Ovary (tissue), 10 donors: ENCODE measurements at places on chromosomes 16 and 17. TPM values are rescaled to one million over a fixed set of nuclear protein-coding genes. Genes with fewer than 3 reads are reported as not detected.

DNA sequence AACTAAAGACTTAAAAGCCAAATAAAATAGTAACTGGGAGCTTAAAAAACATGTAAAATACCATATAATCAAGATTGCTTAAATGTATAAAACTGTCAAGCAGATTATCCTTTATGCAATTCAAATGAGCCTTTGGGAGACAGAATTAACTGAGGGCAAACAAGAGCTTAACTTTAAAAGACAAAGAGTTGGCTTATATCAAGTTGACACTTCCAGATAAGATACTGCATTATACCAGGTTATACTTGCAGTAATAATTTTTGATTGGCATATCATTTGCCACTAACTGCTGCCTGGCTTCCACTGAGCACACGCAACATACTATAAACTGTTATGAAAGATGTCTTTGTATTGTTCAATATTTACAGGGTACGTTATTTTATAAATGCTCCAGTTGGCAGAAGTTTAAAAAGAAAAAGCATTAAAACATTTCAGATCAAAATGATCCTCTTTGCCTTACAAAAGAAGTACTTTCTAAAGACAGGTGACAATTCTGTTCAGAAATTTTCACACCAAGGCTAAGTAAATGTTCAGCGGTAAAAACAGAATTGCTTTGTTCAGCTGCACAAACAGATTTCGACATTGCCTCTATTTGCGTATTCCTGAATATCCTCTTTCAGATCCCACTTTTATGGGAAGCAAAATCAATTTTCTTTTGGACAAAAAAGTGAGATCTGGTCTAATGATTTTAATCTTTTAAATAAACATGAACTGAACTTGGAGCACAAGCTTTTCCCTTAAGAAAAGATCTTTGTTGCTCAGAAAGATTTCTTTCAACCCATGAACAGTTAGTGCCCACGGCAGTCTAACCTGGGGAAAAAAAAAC is 50.7 kb downstream of the TOX3 start:
- H3K36me3 ChIP-seq, result no peaks in the 10 kb centered on the region
- H3K4me1 ChIP-seq, result no peaks in the 10 kb centered on the region
- no peaks in the 10 kb centered on the region for H3K27me3 ChIP-seq
- no peak overlapping the region for H3K27ac ChIP-seq

- H3K27me3 ChIP-seq, result no peaks in the 10 kb centered on the region
- no peaks in the 10 kb centered on the region for H3K4me1 ChIP-seq
- H3K36me3 ChIP-seq, result no peaks in the 10 kb centered on the region
- H3K4me3 ChIP-seq, result no peak overlapping the region
- no peak for DNase-seq
- no peak overlapping the region for H3K27ac ChIP-seq
Observed at GRCh38 chr16:17635183-17635582, 164.4 kb upstream of the XYLT1 start.

DNA sequence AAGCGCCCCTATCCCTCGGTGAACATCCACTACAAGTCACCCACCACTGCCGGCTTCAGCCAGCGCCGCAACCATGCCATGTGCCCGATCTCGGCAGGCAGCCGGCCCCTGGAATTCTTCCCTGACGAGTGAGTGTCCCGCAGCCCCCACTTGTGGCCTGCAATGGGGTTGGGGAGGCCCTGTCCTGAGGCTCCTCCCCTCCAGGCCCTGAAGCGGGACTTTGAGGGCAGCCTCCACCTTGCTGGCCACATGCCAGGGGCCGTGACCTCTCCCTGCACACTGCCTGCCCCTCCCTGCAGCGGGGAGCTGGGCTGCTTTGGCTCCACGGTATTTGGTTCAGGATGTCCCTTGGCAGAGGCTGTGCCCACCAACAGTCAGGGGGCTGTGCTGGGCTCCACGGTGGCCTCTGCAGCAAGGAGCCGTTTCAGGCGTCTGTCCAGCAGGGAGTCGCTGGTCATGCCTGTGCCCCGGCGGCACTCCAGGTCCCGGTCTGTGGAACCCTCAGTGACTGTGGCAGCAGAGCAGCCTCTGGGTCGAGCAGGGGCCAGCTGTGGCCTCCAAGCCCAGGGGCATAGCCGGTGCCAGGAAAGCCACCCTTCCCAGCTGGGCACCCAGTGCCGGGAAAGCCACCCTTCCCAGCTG is 8.3 kb downstream of the NME3 start:
- H3K4me1 ChIP-seq, result no peaks in the 10 kb centered on the region
- no peaks in the 10 kb centered on the region for H3K27me3 ChIP-seq
- peak; percentile 37 for DNase-seq

- no peaks in the 10 kb centered on the region for H3K36me3 ChIP-seq
- H3K4me3 ChIP-seq, result peak overlapping the region; percentile 5
- DNase-seq, result peak; percentile 65
- no peak overlapping the region for H3K27ac ChIP-seq
Observed at GRCh38 chr17:8109661-8110455, 8.5 kb downstream of the ALOXE3 start.

DNA sequence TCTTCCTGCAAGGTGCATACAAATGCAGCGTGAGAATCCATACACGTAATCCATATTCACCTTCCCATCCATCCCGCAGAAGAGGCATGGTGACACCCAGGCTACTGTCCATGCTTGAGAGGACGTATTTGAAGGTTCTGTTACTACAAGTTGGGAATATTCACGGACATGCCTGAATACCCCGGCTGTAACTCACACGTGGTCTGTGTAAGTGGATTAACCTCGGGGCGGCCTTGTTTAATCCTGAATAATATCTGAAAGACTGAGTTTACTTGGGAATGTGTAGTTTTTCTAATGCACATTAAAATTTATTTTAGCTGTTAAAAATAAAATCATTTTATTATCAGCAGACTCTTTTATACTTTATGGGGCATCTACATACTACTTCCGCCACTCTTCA is 13.1 kb downstream of the CPSF4L start:
- H3K4me3 ChIP-seq, result no peak overlapping the region
- H3K27me3 ChIP-seq, result no peaks in the 10 kb centered on the region
- H3K4me1 ChIP-seq, result no peaks in the 10 kb centered on the region
- H3K27ac ChIP-seq, result no peak overlapping the region
- DNase-seq, result no peak
- no peaks in the 10 kb centered on the region for H3K36me3 ChIP-seq

- no peaks in the 10 kb centered on the region for H3K27me3 ChIP-seq
- H3K4me1 ChIP-seq, result peaks cover 2% of the 10 kb centered on the region
- no peak overlapping the region for H3K4me3 ChIP-seq
- no peaks in the 10 kb centered on the region for H3K36me3 ChIP-seq
- DNase-seq, result no peak
- H3K27ac ChIP-seq, result peak overlapping the region; percentile 66
Observed at GRCh38 chr17:50186661-50187393, 14.6 kb downstream of the COL1A1 start.

- H3K27me3 ChIP-seq, result no peaks in the 10 kb centered on the region
- H3K36me3 ChIP-seq, result no peaks in the 10 kb centered on the region
- no peak for DNase-seq
- H3K4me1 ChIP-seq, result no peaks in the 10 kb centered on the region
Observed at GRCh38 chr16:6356911-6357310, 975.7 kb upstream of the RBFOX1 start.

DNA sequence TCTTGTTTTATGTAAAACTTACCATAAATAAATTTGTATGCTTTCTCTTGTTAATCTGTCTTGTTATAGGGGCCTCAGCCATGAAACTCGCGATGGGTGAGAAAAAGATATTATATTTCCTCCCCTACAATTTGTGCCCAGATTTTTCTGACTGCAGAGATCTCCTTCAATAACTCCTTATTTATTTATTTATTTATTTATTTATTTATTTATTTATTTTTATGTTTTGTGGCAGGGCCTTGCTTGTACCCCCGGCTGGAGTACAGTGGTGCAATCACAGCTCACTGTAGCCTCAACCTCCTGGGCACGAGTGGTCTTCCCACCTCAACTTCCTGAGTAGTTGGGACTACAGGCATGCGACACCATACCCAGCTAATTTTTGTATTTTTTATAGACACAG is 23.3 kb upstream of the CCL5 start:
- H3K27ac ChIP-seq, result no peak overlapping the region
- H3K4me3 ChIP-seq, result no peak overlapping the region
- H3K4me1 ChIP-seq, result peaks cover 2% of the 10 kb centered on the region
- DNase-seq, result no peak
- H3K27me3 ChIP-seq, result no peaks in the 10 kb centered on the region

DNA sequence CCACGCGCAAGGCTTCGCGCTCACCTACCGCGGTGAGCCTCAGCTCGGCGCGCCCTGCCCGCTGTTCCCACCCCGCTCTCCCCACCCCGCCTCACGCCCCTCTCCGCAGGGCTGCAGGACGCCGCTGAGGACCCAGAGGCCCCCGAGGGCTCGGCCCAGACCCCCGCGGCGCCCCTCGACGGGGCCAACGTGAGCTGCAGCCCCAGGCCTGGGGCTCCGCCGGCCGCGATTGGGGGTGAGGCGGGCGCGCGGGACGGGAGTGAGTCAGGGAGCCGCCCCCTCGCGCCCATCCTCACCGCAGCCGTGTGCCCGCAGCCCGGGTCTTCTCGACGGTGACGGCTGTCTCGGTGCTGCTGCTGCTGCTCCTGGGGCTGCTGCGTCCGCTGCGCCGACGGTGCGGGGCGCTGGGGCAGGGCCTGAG is 1.9 kb upstream of the PAQR4 start:
- no peak overlapping the region for H3K27ac ChIP-seq
- peaks cover 13% of the 10 kb centered on the region for H3K4me1 ChIP-seq
- DNase-seq, result no peak
- peaks cover 16% of the 10 kb centered on the region for H3K27me3 ChIP-seq

DNA sequence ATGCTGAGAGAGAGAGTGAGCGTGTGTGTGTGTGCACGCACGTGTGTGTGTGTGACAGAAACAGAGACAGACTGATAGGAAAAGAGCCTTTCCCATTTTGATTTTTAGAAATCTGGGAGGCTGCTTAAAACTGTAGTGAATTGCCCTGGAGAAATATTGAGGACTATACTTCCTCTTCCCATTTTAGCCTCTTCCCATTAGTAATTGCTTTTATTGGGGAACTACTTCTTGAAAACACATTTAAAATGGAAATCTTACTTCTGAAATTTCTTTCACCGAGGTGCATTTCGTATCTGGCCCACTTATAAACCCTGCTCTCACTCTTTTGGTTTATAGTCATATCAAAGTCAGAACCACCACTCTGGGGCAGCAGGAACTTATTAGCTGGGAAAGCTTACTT is 47.1 kb downstream of the NUP93 start:
- H3K27me3 ChIP-seq, result no peaks in the 10 kb centered on the region
- H3K27ac ChIP-seq, result no peak overlapping the region
- no peak for DNase-seq
- H3K36me3 ChIP-seq, result no peaks in the 10 kb centered on the region

DNA sequence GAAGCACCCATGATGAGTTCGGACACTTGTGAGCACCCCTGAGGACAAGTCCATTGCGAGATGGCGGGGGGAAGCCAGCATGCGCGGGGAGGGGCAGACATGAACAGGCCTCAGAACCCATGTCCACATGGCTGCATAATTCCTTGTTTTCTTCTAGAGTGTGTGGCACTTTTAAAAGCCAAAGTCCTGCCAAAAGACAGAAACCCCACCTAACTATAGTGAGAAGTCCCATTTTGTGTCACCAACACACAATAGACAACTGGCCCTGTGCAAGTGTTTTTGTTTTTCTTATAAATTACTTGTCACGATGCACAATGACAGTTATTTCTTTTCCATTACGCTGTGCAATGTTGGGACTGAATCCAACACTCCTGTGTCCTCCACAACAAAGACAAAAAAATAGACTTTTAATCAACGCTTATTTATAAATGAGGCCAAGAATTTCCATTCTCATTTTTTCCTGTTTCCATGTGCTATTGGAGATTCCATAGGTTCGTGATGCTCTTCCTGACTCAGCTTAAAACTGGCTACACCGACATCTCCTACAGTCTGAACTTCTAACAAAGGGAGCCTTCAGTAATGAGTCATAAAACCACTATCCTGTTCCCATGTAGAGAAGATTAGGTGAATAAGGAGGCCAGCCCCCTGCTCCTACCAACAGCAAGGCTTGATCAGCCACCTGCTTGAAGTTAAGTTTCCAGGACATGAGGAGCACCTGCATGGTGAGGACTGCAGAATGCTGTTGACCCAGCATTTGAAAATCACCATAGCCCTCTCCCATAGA is 98.9 kb downstream of the ZNF423 start:
- H3K4me1 ChIP-seq, result no peaks in the 10 kb centered on the region
- H3K4me3 ChIP-seq, result no peak overlapping the region
- no peaks in the 10 kb centered on the region for H3K27me3 ChIP-seq
- H3K36me3 ChIP-seq, result no peaks in the 10 kb centered on the region

GRCh38 chr16:71499775-71500364 is 10.7 kb upstream of the ZNF19 start:
- H3K4me1 ChIP-seq, result no peaks in the 10 kb centered on the region
- H3K36me3 ChIP-seq, result no peaks in the 10 kb centered on the region
- H3K4me3 ChIP-seq, result no peak overlapping the region
- no peak for DNase-seq
- no peaks in the 10 kb centered on the region for H3K27me3 ChIP-seq

- H3K27ac ChIP-seq, result no peak overlapping the region
- H3K36me3 ChIP-seq, result no peaks in the 10 kb centered on the region
- H3K4me1 ChIP-seq, result no peaks in the 10 kb centered on the region
- DNase-seq, result no peak
- H3K27me3 ChIP-seq, result no peaks in the 10 kb centered on the region
Observed at GRCh38 chr16:3625331-3625730, 13.9 kb upstream of the SLX4 start.

GRCh38 chr16:8402981-8403843 is 187.1 kb downstream of the TMEM114 start:
- H3K36me3 ChIP-seq, result no peaks in the 10 kb centered on the region
- no peak overlapping the region for H3K27ac ChIP-seq
- H3K4me1 ChIP-seq, result no peaks in the 10 kb centered on the region
- no peak overlapping the region for H3K4me3 ChIP-seq

DNA sequence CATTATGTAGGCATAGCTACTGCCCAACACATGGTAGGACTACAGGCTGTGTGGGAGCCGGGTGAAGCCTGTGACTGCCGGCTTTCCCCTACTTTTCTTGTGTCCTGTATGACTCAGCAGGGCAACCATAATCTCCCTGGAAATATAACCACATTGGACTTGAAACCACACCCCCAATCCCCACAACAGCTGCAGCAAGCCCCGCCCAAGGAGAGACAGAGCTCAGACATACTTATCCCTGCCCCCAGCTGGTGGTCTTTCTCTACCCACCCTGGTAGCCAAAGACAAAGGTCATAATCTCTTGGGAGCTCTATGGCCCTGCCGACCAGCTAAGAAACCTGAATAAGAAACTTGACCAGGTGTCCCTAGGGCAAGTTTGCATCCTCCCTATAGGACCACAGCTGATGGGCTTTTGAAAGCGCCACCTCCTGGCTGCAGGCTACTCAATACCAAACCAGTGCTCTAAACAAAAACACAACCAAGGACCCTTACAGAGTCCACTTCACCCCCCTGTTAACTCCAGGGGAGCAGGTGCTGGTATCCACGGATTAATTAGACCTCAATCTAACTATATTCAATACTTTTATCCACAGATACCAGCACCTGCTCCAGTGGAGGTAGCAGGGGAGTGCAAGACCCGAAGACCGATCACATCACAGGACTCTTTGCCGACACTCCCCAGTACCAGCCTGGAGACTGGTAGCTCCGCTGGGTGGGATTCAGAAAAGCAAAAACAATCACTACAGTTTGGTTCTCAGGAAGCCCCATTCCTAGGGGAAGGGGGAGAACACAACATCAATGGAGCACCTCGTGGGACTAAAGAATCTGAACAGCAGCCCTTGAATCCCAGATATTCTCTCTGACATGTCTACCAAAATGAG is 91.2 kb downstream of the IRX5 start:
- no peaks in the 10 kb centered on the region for H3K4me1 ChIP-seq
- H3K36me3 ChIP-seq, result no peaks in the 10 kb centered on the region
- no peak overlapping the region for H3K27ac ChIP-seq

Gene UBE2G1
- 36.5 TPM for total RNA-seq

Gene SEPTIN12
- total RNA-seq, result not detected

Gene TBX2
- total RNA-seq, result 7.4 TPM

Gene TBC1D3G
- total RNA-seq, result not detected

Gene KRTAP9-4
- total RNA-seq, result not detected

Gene ATXN7L3
- total RNA-seq, result 81.7 TPM

Gene SLC35G6
- total RNA-seq, result not detected
